Mesothelial cell of epicardium (in vitro differentiated cells): ENCODE measurements at places on chromosomes 6 and 20.

GRCh38 chr6:64006246-64006645, 370.6 kb downstream of the PHF3 start:
- no peak for DNase-seq

GRCh38 chr6:129031051-129031599, 148.2 kb downstream of the LAMA2 start:
- no peak for DNase-seq

DNA sequence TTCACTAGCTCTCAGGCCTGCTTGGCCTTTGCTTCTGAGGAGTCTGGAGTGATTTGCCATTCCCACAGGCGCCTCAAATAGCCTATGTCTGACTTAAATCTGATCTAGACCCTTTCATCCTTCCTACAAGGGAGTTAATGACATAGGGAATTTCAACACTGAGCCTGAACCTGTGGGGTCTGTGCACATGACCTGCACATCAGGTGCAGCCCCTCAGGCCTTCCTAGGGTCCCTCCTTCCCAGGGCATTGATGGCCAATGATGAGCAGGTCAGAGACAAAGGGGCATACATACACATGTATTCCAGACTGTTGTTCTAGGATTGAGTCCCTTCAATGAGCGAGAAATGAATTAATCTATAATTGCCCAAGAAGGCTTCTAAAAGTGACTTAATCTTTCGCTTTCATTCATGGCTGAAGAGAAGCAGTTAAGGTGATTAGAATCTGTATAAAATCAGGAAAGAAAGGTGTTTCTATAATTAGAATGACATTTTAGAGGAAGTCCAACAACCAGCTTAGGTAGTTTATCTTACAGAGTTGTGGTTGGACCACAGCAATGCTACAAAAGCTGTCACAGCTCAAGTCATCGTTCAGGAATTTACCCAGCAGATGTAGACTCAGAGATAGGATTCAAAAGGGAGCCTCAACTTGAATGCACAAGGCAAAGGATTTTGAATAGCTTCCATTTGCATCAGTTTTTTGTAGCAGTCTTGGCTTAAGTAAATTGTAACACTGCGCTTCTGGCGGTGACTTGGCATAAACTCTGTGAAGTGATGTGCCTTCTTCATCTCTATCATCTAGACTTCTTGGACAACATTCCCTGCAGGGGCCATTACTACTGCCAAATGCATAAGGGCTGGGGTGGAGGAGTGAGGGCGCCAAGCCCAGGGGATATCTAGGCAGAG, 27.0 kb upstream of the TBC1D7 start:
- no peak for DNase-seq

GRCh38 chr6:136178749-136179148, 71.4 kb downstream of the MTFR2 start:
- no peak for DNase-seq

DNA sequence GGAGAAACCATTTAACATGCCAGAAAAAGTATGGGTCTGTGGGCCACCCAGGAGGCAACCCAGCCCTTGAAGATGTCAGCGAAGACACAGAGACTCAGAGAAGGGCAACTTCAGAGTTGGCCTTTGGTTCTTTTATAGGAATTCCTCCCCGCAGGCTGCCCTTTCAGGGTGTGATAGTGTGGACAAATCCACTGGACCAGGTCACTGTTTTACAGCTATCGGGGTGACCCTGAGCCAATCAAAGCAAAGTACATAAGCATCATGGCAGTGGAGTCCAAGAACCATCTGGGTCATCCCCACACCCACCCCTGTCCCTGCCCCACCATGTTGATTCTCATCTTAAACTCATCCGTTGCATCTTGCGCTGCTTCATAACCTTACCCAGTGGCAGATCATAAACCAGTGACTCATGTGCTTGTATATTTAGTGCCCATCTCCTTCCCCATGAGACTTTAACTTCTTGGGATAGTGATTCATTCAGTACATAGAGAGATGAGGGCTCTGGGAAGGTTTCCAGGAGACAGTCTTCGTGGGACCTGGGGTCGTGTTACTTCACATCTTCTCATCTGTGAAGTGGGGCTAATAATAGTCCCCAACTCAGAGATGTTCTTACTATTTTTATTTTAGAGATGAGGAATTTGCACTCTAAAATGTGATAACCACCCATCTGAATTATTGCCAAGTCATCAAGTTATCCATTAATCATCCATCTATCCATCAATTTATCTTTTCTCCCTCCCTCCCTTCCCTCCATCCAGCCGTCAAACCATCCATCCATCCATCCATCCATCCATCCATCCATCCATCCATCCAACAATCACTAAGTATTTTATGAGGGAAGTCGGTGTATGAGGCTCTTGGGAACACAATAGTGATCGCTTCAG, 51.0 kb downstream of the EDN3 start:
- no peak for DNase-seq

- no peak for DNase-seq
Measured at GRCh38 chr20:5481872-5482271, 165.1 kb upstream of the PROKR2 start.

DNA sequence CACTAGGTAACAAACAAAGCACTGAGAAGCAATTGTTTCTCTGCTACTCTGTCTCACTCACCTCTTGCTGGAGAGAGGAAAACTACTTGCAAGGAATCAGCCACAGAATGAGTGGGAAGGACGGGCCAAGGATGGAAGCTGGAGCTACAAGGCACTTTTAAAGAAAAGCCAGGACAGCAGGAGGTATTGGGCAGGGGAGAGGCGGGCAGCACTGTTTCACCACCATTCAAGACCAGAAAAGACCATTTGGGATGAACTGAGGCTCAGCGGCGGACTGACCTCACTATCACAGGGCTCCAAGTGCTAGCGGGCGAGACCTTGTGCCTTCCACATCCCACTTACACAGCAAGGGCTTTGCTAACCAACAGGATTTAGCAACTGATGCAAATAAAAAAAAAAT, 137.4 kb downstream of the IPCEF1 start:
- no peak for DNase-seq

DNA sequence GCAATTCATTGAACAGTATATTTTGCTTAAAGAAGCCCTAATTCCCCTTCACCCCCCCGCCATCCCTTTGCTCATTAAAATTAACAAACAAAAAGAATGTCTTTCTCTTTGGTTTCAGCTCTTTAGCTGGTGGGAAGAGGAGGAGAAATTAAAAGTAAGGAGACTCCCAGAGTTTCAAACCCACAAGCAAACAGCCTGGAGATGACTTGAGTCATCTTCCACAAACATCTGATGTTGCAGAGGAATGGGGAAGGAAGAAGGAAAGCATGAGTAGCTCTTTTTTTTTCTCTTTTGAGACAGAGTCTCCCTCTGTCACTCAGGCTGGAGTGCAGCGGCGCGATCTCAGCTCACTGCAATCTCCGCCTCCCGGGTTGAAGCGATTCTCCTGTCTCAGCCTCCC, 189.6 kb downstream of the ADAT2 start:
- no peak for DNase-seq

DNA sequence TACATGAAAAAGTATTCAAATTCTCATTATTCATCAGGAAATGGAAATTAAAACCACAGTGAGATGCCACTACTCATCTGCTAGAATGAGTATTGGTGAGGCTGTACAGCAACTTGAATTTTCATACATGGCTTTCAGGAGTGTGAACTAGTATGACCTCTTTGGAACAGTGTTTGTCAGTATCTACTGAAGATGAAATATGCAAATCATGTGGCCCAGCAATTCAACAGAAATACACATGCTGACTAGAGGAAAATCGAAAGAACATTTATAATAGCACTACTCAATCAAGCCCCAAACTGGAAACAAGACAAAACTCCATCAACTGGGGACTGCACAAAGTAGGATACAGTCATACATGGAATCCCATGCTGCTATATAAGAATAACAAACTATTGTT, 102.2 kb downstream of the DCDC2 start:
- no peak for DNase-seq

DNA sequence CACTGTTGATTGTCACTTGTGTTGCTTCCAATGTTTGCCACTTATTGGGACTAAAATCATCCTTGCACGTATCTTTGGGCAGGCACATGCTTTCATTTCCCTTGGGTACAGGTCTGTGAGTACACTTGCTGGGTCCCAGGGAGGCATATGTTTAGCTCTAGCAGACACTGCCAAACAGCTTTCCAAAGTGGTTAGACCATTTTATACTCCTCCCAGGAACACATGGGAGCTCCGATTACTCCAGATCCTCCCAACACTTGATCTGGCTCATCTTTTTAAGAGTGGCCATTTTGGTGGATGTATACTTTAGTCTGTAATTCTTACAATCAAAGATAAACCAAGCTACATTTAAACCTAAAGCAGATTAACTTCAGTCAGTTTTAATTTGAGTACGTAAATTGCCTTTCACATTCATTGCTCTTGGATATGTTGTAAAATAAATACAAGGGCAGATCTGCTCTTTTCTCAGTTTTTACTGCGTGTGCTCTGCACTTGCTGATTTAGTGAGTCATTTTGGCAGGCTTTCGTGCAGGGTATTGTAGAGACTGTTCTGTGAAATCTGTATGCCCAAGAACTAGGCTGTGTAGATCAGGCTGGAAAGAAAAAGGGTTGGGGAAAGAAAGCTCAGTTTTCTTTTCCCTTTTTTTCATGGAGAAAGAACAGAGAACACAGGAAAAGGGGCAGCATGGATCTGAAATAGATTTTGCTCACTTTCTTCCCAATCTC, 19.5 kb downstream of the SLC22A1 start:
- no peak for DNase-seq
